ENCODE measurements at places on chromosomes 3 and 15.
A peak's percentile ranks its signal among the peaks of the same experiment; 100 is the strongest.

DNA sequence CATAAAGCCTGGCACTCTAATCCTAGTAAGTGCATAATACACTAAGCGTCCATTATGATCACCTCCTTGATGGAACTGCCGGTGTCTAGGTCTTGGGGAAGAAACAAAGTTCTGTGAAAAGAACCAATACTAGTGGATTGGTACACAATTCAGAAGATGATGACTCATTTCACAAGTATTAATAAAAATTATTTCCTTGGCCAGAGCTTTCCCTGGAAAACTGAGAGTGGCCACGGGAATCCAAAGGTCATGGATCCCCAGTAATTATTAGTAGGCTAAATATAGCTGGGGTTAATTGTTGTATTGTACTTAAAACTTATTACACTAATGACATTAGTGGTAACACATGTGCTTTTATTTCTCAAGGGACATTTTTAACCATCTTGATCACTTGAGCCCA, 808.0 kb upstream of the NR2F2 start:
- DNase-seq: no peak

- DNase-seq: no peak
These were observed 30.5 kb downstream of the HERC1 start for GRCh38 chr15:63803106-63803886.

DNA sequence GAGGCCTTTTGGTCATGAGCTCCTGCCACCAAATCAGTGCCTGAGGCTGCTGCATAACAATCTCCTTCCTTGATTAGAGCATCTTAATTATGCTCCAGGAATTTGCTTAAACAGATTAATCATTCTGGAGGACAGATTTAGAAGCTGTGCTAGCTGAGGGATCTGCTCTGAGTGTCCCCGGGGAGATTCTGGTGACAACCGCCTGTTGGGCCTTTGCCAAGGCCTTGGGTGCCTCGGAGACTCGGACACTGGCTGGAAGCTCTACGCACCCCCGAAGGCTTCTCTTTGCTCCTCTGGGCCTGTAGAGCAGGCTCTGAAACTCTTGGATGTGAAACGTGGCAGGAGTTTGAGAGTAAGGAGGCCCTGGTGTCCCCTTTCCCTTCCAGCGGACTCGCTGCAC, 264.1 kb downstream of the CD47 start:
- DNase-seq: no peak

DNA sequence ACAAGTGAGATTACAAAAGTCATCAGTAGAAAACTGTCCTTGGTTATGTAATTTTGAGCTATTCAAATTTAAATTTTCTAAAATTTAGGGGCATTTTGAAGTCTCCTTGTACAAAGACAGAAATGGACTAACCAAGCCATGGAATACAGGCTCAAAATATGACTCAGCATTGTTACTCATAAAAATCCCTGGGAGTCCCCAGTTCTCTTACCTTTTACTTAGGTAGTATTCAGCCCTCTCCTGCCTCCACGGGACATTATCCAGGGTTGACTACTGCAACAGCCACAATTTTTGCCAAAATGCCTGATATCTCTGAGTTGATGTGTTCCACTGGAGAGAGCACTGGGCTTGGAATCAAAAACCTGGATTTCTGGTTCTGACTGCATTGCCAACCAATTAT, 25.0 kb downstream of the CLDN18 start:
- no peak for DNase-seq

DNA sequence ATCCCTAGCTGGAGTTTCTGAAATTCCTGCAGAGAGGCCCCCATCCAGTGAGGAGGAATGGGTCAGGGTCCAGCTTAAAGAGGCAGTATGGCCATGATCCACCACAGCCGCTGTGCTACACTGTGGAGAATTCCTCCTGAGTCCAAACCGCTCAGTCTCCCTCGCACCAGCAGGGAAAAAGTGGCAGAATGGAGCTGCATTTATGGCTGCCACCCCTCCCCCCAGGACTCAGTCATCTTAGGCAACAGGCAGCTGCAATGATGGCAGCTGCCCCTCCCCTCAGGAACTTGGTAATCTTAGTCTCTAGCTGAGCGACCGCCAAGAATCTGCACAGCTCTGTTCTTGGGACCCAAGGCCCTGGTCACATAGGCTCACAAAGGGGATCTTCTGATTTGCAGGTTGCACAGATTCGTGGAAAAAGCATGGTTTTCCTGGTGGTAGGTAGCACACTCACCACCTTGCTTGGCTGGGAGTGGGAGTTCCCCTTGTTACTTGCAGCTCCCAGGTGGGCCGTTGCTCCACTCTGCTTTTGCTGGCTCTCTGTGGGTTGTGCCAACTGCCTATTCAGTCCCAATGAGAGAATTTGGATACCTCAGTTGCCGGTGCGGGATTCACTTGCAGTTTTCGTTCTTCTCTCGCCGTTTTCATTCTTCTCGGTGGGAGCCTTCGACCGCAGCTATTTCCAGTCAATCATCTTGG, 204.1 kb downstream of the STXBP5L start:
- DNase-seq: no peak

GRCh38 chr15:74261041-74261440, 24.9 kb downstream of the CCDC33 start:
- DNase-seq: no peak

- no peak for DNase-seq
These were observed 110.2 kb downstream of the LRTM1 start for GRCh38 chr3:54817628-54818027.

DNA sequence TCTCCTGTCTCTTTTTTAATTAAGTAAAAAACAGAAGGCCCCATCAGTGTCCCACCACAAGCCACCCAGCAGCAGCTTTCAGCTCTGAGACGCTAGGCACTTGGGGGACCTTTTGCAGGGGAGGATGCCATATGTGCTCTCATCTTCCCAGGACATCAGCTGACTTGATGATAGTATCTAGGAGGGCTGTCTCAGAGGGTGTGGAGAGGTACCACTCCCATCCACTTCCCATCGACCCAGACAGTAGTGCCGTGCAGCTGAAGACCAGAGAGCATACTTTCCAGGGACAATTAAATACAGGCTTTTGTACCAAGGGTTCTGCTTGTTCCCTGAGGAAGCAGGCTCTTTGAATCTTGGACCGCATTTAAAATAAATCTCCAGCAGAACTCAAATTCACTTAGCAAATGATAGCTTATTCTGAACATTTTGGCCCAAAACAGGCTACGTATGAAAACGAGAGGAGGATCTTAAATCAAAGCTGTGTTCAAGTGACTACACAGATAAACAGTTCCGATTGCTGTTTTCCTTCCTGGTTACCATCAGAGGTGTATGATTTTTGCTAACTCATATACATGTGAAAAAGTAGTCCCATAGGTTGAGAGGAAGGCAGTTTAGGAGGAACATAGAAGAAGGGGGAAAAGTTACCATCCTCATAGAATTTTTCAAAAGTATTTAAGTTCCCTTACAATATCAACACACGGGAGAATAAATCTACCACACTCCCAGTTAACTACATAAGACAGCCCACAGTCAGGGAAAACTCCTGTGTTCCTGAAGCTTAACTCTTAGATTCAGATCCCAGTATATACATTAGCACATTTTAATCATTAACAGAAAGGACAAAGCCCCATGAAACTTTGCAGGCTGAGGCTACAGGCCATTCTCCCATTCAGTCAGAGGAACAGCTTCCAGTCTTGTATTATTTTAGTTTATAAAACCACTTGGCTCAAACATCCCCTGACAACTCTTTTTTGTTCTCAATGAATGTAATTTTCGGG, 9.5 kb downstream of the WNT5A start:
- no peak for DNase-seq

DNA sequence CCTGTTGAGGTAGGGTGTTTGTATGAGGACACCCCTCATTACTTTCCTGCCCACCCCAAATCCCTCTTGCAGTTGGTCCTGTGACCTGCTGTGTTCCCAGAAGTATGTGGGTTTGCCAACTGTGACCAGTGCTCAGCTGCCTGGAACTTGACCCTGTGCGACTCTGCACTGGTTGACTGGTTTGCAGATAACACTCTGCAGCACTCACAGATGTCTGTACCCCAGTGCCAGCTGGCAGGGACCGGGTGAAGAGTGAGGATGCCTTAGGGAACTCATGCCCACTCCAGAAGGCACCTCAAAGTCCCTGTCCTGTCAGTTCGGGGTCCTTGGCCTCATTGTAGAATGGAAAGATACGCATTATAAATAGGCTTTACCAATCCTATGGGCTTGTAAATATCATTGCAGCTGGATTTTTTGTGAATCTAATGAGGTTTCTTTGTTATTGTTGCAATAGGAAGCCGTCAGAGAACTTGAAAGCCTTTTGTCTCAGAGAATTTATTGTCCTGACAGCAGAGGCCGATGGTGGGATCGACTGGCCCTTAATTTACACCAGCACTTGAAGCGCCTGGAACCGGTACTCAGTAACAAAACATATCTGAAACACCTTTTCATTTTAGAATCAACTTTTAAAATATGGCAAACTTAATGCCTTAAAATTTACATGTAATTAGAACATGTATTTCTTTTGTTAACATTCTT, 18.2 kb downstream of the FAN1 start:
- DNase-seq: no peak

GRCh38 chr15:29945943-29946596, 123.8 kb upstream of the TJP1 start:
- DNase-seq: no peak

- no peak for DNase-seq
These were observed 667 bp downstream of the UMPS start for GRCh38 chr3:124730941-124731297.

DNA sequence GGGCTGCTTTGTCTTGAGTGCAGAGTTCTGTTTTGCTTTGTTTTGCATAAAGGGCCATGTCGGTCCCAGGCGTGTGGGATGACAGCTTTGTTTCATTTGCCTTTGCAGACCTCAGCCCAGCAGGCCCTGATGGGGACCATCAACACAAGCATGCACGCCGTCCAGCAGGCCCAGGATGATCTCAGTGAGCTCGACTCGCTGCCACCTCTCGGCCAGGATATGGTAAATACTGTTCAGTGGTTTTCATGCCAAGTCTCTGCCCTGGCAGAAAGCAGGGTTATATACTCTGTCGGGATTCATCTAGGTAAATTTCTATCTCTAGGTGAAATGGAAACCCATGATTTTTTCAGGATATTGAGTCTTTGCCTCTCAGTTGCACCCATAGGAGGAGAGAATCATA, 343.9 kb upstream of the TPM1 start:
- no peak for DNase-seq

- peak; percentile 48 for DNase-seq
These were observed 28.8 kb downstream of the LRRFIP2 start for GRCh38 chr3:37145611-37146010.

DNA sequence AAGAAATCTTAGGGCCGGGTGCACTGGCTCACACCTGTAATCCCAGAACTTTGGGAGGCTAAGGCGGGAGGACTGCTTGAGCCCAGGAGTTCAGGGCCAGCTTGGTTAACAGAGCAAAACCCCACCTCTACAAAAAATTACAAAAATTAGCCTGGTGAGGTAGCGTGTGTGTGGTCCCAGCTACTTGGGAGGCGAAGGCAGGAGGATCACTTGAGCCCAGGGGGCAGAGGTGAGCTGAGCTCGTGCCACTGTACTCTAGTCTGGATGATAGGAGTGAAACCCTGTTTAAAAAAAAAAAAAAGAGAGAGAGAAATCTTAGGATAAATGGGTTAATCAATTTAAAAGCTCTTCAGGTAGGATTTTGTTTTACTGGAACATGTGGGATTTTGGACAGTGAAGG, 31.2 kb upstream of the DUT start:
- no peak for DNase-seq

GRCh38 chr15:25497934-25498333, 59.1 kb upstream of the UBE3A start:
- no peak for DNase-seq

DNA sequence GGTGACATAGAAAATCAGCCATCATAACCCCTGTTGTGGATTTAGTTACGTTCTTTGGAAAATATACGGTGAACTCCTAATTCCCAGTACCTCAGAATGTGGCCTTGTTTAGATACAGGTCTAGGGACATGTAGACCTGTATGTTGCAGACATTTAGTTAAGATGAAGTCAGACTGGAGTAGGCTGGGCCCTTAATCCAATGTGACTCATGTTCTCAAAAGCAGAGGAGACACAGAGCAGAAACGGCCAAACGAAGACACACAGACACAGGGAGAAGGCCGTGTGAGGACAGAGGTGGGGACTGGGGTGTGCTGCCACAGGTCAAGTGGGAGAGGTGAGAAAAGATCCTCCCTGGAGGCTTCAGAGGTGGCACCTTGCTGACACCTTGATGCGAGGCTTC, 119.0 kb upstream of the PROK2 start:
- DNase-seq: no peak

DNA sequence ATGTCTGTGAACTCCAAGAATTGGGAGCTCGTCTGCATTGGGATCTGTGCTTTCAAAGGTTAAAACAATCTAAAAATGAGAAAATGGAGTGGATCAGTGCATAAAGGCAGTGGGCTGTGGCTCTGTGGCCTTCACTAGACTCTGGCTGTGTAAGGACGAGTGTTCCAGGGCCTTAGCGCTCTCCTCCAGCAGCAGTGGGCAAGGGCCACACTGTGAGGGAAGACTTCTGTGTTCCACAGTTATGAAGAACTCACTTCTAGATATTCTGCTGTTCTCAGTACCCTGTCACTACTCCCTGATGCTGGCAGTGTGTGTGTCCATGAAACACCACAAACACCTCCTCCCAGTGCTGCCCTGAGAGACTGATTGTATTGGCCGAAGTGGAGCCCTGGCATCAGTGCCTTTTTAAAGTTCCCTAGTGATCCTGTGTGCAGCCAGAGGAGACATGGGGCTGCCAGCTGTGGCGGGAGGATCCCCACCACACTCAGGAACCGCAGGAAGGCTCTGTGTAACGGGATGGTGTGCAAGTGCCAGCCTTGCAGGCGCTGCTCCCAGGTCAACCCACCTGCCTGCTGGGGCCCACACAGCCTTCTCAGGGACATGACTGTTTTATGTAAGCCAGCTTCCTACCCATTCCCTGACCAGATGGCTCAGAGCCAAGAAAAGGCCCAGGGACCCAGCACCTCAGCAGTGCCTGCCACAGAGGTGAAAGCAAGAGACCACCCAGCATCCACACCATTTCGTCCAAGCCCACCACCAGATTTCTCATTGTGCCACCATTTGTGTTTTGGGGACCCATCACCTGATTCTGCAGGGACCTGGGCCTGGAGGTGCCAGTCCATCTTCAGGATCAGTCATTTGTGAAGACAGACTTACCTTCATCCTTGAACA, 40.4 kb downstream of the ABTB1 start:
- no peak for DNase-seq

- DNase-seq: no peak
These were observed 7.0 kb upstream of the HAPLN3 start for GRCh38 chr15:88902221-88902835.

DNA sequence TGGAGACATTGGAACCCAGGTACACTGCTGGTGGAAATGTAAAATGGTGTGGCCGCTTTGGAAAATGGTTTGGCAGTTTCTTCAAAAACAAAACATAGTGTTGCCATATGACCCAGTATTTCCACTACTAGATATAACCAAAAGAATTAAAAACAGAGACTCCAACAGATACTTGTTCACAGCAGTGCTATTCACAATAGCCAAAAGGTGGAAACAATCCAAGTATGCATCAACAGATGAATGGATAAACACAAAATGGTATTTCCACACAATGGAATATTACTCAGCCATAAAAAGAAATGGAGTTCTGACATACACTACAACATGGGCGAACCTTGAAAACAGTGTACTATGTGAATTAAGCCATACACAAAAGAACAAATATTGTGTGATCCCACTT, 59.4 kb upstream of the TIMP4 start:
- DNase-seq: no peak
